ENCODE measurements at places on chromosomes 3 and 15. TPM values are rescaled to one million over a fixed set of nuclear protein-coding genes. Genes with fewer than 3 reads are reported as not detected.

The ADAMTS17 gene
- not detected for total RNA-seq

The CCR8 gene
- total RNA-seq: not detected

The SNTN gene
- not detected for total RNA-seq

DNA sequence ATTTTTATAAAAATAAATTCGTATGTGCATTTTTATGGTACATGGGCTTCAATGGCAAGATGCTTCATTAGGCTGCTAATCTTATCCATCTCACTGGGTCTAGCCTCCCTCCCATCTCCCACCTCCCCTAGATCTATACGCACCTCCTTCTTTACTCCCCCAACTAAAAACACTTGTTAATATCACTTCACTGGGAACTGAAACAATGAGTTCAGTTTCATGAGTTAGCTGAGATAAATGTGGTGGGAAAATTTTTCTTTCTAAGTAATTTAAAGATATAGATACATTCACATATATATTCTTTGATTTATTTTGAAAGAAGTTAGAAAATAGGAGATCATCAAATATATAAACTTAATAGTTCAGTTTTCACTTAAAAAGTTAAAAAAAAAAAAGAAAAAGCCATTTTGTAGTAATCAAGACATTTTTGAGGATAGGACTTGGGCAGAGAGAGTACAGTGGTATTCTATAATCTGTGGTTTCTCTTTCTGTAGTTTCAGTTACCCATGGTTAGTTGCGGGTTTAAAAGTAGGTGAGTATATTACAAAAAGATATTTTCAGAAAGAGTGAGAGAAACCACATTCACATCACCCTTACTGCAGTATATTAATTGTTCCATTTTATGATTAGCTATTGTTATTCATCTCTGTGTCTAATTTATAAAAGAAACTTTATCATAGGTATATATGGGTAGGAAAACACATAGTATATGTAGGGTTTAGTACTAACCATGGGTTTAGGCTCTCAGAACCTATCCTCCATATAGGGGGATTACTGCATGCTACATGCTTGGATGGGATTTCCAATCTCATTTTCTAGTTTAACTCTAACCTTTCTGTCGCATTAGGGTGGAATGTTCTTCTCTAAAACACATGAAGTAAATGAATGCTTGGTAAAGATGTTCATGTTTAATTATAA is 316.0 kb upstream of the CBLB start:
- H3K4me1 ChIP-seq: peaks cover 23% of the 10 kb centered on the region
- H3K27ac ChIP-seq: no peak overlapping the region
- H3K4me3 ChIP-seq: no peak overlapping the region
- peaks cover 4% of the 10 kb centered on the region for H3K27me3 ChIP-seq
- H3K36me3 ChIP-seq: no peaks in the 10 kb centered on the region

GRCh38 chr15:63366451-63366850 is 15.2 kb downstream of the CA12 start:
- peaks cover 19% of the 10 kb centered on the region for H3K4me1 ChIP-seq
- no peaks in the 10 kb centered on the region for H3K36me3 ChIP-seq
- no peak overlapping the region for H3K4me3 ChIP-seq
- no peak for DNase-seq

- H3K36me3 ChIP-seq: peaks cover 16% of the 10 kb centered on the region
- peak; percentile 50 for DNase-seq
- H3K4me1 ChIP-seq: peaks cover 73% of the 10 kb centered on the region
- no peaks in the 10 kb centered on the region for H3K27me3 ChIP-seq
- peak overlapping the region; percentile 87 for H3K27ac ChIP-seq
Measured at GRCh38 chr15:85412956-85413854, 32.8 kb downstream of the AKAP13 start.

All from activated B cell treated with CpG ODN at 0.5 μM for 24 hours (primary cell).